ENCODE measurements at places on chromosomes 16 and 17.
A peak's percentile ranks its signal among the peaks of the same experiment; 100 is the strongest.

- DNase-seq: no peak
These were observed at the start of gene COPZ2 for GRCh38 chr17:48037036-48037837. COPZ2 (minus strand) TSS chr17:48037797; CDS start chr17:48037777, 20 bp downstream.

GRCh38 chr16:23514381-23515152 is 4.3 kb upstream of the GGA2 start:
- no peak for DNase-seq

- peak; percentile 38 for DNase-seq
These were observed 56.0 kb downstream of the TNFRSF13B start for GRCh38 chr17:16915752-16916556.

- DNase-seq: no peak
These were observed at the start of gene SIRT7 for GRCh38 chr17:81917565-81918332. SIRT7 (minus strand) TSS chr17:81918176; CDS start chr17:81918131, 45 bp downstream.

Data from iPS DF 19.7 (cell line).